PC-3 (cell line): ENCODE measurements at places on chromosomes 5 and 9. TPM values are rescaled to one million over a fixed set of nuclear protein-coding genes. Genes with fewer than 3 reads are reported as not detected.
A peak's percentile ranks its signal among the peaks of the same experiment; 100 is the strongest.

FAM169A gene
- 10.6 and 11.2 TPM in 2 replicates for total RNA-seq

IL4 gene
- not detected in 2 replicates for total RNA-seq

GARIN3 gene
- total RNA-seq: not detected in 2 replicates

DNA sequence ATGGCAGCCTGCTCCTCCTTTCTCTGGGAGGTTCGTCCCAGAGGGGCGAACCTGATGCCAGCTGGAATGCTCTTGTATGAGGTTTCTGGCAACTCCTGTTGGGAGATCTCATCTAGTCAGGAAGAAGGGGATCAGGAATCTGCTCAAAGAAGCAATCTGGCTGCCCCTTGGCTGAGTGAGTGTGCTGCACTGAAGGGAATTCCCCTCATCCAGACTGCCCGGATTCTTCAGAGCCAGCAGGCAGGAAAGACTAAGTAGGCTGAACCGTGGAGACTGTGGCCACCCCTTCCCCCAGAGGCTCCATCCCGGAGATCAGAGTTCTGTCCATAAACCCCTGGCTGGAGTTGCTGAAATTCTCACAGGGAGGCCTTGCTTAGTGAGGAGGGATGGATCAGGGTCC is 476.0 kb downstream of the CSNK1G3 start:
- no peak for DNase-seq

- no peak for DNase-seq
Measured at GRCh38 chr5:37869216-37869615, 29.4 kb upstream of the GDNF start.

- DNase-seq: no peak
Measured at GRCh38 chr5:57751710-57752109, 269.1 kb upstream of the ACTBL2 start.

DNA sequence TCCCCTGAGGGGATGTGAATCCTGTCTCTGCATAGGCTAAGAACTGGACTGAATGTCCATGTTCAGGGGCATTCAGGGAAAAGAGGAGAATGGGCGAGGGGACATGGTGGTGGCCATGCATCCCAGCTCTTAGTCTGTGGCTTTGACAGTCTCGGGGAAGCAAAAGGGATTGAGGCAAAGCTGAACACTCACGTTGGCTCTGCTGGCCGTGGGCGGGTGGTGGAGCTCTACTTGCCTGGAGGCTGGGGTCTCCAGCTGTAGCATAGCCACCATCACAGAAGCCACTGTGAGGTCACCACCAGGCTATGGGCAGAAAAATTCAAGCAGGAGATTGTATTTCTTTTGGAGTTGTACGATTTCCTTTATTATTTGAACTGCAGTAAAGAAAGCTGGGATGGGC is 4.1 kb downstream of the GARIN3 start:
- DNase-seq: no peak

DNA sequence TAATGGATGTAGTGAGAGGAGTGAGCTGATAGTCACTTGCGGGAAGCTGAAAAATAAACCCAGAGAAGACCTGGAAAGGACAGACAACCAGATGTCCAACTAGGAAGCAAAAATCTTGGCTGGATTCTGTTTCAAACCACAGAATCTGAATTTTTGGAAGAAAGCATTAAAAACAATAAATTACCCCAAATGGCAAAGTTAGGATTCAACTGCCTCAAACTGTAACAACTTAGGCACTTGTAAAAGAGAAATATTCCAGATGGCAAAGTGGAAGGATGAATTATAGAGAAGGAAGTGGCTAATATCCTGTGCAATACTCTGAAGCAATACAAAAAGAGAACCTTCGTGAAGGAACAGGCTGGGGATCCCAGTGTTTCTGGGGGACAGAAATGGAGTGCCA is 46.8 kb upstream of the SLIT3 start:
- no peak for DNase-seq

DNA sequence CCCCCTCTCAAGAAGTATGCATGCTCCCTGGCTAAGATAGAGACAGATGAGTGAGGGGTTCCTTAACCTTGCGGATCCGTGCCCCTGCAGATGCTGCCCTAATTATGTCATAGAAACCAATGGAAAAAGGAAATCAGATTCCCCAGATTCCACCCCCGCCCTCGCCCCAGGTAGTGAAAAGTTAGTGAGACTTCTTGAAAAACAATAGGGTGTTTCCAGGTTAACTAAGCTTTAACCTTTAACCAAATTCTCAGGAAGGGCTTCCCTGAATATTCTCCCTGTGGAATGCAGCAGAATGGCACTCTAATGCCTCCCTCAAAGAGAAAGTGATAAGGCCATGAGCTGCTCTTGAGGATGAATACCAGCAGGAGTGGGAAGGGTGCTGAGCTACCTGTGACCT is 116.0 kb upstream of the RANBP3L start:
- DNase-seq: peak; percentile 43

DNA sequence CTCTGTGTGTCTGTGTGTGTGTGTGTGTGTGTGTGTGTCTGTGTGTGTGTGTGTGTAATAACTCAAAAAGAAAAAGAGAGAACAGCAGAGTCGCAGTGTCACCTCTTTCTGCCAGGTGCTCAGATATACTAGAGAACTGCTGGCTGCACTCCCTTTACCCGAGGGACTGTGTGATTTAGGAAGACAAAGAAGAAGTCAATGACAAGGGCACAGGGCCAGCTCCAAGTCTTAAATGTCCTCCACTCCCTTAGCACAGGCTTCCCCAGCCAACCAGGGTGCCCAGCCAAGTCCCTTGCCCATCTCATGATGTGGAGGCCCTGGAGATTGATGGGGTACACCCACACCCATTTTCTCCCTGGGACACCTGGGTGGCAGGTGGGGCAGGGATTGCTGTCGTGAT is 8.7 kb downstream of the CCNJL start:
- DNase-seq: no peak

GRCh38 chr5:119484884-119485283 is 32.6 kb downstream of the HSD17B4 start:
- no peak for DNase-seq

DNA sequence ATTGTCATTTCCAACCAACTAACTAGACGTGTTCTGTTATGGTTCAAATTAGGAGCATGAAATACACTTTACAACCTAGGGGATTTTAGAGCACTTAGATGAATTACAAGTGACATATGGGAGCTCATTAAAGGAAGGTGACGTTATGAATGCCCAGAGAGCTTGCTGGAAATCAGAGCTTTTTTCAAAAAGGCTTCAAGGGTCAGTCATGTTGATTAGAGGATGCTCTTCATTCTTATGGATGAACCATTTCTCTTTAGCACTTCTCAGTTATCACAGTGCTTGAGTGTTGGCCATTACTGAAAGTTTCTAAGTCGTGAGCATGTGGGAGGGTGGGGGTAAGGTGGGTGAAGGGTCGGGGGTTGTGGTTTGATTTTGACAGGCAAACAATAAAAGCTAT is 1245.5 kb upstream of the DMAC1 start:
- no peak for DNase-seq

DNA sequence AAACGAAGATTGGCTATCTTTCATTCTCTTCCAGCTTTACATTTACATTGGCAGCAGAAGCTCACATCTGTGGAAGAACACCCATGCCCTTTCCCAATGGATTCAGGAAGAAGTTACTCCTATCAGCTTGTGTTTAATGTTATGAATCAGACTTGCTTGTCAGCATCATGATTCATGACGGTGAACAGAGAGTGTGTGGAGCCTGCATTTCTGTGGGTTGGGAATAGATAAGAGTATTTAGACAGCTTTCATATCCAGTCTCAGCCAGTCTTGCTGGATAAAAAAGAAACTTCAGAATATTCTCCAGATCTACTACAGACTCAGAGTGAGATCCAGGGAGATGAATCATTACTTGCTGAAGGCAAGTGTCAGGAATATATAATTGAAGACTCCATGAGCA is 812.9 kb upstream of the ZNF608 start:
- DNase-seq: peak; percentile 83

GRCh38 chr9:18666348-18666747 is 192.4 kb downstream of the ADAMTSL1 start:
- peak; percentile 19 for DNase-seq

- DNase-seq: no peak
Measured at GRCh38 chr9:104025945-104026344, 68.2 kb upstream of the SMC2 start.

DNA sequence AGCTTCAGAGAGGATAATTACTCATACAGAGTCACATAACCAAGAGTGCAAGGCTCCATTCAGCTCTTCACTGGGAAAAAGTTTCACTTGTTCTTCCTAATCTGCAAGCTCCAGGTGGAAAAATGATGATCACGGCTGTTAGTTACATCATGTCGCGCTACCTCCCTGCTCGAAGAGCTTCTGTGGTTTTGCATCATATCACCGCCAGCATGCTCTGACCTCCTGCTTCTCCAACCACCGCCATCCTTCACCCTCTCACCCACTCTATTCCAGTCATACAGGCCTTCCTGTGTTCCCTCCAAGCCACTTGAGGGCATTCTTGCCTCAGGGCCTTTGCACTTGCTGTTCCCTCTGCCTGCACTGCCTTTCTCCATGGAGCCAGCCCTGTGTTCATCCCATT is 47.1 kb downstream of the COL27A1 start:
- DNase-seq: no peak

- no peak for DNase-seq
Measured at GRCh38 chr5:79694652-79695051, 5.0 kb downstream of the CMYA5 start.

DNA sequence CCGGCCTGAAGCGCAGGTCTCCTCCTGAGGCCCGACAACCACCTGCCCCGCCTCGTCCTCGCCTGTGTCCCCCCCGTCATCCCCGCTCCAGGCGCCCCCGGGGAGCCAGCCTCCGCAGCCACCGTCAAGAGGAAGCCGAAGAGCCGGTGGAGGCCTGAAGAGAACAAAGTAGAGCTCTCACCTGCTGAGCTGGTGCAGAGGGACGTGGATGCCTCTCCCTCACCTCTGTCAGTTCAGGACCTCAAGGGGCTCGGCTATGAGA is 169.9 kb downstream of the HINT1 start:
- DNase-seq: no peak

- no peak for DNase-seq
Measured at GRCh38 chr5:121913418-121913817, 48.4 kb upstream of the SRFBP1 start.
